GM23248 (cell line): ENCODE measurements at places on chromosomes 7 and 10.

DNA sequence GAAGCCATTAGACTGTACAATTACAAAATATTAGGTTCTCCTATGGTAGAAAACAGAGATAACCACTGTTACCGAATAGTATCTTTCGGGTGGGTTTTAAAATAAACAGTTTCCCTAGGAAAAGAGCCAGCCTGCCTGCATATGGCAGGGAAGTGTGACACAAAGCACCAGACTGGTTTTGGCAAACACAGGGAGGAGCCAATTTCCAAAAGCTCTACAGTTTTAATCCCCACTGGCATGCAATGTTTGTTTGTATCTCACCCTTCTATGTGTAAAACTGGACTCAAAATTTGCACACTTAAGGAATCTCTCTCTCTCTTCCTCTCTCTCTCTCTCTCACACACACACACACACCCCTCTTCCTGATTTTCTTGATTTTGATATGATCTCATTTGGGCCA is 261.7 kb downstream of the ETV1 start:
- DNase-seq, result no peak

DNA sequence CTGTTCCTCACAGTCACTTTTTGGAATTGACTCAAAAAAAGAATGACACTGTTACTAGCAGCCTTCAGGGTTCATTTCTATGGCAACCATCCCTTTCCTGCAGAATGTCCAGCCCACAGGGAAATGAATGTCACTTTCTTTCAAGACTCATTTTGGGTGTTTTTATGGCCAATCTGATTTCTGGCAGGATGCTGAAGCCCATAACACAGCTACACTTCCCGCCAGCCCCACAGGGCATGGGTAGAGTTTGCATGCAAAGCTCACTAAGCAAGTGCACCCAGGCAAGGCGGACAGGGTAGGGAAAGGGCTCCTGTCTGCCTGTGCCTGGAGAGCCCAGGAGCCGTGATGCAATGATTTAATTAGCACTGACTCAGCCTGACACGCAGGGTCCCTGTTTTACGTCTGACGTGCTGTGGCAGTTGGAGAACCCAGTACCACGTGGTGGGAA is 26.1 kb upstream of the GPAM start:
- peak; percentile 74 for DNase-seq

GRCh38 chr7:54831644-54832095 is 72.7 kb upstream of the SEC61G start:
- DNase-seq, result no peak

GRCh38 chr7:127759945-127760421 is 108.0 kb downstream of the SND1 start:
- no peak for DNase-seq

- no peak for DNase-seq
These were observed 42.8 kb downstream of the ZCCHC24 start for GRCh38 chr10:79402625-79402946.

DNA sequence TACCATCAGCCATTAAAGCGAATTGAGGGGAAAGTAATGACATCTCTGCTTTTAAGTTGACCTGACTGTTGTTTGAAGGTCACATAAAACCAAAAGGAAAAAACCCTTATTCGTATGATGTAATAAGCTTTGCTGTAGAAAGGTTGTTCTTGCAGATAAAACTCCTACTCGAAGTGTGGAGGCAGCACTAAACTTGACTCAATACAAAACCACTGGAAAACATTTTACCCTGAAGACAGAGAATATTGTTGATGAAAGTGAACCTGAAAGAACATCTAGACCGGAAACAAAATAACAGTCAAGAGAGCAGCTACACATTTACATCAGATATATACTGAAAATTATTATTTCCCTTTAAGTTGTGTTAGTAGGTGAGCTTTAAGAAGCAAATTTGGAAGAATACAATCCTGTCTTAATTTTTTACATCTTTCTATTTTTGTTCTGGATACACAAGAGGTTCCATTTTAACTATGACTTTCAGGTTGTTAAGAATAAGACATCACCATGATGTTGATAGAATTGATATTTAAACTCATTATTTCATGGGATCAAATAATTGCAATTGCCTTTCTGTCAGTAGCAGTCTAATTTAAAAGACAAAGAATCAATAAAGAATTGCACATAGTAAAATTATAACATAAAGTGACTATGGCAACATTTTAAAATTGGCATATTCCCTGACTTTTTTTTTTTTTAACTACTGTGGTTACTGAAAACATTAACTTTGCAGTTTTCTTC is 6.4 kb downstream of the ETV1 start:
- no peak for DNase-seq

- DNase-seq, result no peak
These were observed 93.2 kb upstream of the STEAP1 start for GRCh38 chr7:90061077-90061476.

DNA sequence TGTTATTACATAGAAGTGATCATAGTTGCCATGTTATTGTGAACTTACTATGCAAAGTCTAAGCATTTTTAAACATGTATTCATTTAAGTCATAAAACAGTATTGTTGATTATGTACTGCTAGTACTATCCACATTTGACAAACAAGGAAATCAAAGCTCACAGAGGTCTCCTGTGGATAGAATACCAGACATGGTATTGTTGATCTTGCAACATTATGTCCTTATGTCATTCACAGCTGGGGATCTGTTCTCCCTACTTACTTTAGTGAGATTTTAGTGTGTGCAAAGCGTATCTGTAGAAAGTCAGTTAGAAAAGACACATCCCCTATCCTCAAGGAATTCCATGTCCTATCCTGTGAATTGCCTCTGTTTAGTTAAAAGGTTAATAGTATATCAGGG is 106.1 kb downstream of the SND1 start:
- DNase-seq, result no peak

DNA sequence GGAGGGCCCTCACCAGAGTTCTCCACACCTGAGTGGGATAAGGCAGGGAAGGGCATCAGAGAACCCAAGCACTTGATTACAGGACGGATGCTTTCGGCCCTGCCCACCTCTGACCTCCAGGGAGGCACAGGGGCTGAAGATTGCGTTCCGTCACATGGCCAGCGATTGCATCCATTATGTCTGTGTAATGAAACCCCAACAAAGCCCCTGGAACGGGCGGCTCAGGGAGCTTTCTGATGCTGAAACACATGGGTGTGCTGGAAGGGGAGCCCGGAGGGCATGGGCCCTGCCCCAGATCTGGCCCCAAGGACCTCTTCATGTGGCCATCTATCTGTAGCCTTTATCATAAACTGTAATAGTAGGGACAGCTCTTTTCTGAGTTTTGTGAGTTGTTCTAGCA is 117.2 kb downstream of the PTPN20 start:
- DNase-seq, result no peak

DNA sequence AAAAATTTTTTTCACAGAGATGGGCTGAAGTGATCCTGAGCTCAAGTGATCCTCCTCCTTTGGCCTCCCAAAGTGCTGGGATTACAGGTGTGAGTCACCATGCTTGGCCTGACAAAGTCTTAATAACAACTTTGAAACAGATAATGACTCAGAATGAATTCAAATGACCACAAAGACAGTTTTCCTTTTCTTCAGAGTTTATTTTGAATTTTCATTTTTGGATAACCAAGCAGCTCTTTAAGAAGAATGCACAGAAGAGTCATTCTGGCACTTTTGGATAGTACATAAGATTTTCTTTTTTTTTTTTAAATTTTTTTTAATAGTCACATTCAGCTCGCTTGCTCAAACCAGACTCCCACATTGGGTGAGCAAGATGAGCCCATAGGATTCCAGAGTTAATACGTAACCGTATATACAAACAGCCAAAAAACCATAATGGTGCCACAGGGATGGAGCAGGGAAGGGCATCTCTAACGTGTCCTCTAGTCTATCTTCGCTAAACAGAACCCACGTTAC is 43.0 kb upstream of the NMT2 start:
- DNase-seq, result peak; percentile 91

DNA sequence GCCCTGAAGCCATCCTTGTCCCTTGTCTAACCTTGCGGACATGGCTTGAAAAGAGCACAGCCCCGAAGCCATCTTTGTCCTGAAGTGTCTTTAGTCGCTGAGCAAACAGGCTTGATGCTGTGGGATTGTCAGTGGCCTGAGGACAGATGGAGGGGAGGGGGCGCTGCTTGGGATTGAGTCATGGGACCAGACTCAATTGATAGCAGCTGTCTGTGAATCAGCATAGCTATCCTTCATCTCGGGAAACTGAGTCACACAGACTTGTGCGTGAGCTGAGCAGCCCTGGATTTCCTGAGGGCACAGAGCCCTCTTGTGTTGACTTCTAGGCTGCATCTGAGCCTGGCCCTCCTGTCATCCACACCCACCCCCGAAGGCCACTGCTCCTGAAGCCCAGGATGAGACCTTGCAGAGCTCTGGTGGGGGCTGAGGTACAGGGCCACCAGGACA is 14.4 kb downstream of the MYO1G start:
- peak; percentile 44 for DNase-seq

GRCh38 chr10:103660364-103661197 is 167.1 kb downstream of the NEURL1 start:
- peak; percentile 74 for DNase-seq

- no peak for DNase-seq
These were observed 37.9 kb downstream of the HTR7 start for GRCh38 chr10:90819911-90820310.

- no peak for DNase-seq
These were observed 936 bp upstream of the TCERG1L start for GRCh38 chr10:131312478-131312836.

- DNase-seq, result no peak
These were observed 23.1 kb upstream of the XRCC2 start for GRCh38 chr7:152699079-152699478.

GRCh38 chr10:43254199-43254730 is 12.6 kb downstream of the RASGEF1A start:
- DNase-seq, result no peak
